SHP77 treated with DMSO at 0.1 percent for 48 hours (cell line): ENCODE measurements at places on chromosomes 6 and 20.

DNA sequence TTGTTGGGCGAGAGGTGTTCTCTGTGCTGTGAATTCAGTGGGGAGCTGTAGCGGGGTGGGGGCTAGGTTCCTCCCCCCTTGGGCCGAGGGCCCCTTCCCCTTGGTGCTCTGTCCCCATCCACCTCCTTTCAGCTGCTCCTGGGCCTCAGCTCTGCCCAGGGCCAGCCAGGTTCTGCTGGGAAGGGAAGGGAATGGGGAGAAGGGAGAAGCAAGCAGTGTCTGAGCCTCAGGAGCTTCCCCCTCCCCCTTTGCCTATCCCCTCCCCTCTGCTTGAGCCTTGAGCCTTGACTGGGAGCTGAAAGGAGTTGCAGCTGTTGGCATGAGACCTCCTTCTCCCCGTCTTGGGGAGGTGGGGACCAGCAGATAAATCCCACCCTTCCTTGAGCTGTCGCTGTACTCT is 576 bp upstream of the RRP36 start:
- DNase-seq: no peak

- DNase-seq: no peak
Measured at GRCh38 chr6:42795651-42796050, 13.8 kb downstream of the BICRAL start.

- no peak for DNase-seq
Measured at GRCh38 chr6:110475066-110475653, 1.3 kb downstream of the SLC22A16 start.

DNA sequence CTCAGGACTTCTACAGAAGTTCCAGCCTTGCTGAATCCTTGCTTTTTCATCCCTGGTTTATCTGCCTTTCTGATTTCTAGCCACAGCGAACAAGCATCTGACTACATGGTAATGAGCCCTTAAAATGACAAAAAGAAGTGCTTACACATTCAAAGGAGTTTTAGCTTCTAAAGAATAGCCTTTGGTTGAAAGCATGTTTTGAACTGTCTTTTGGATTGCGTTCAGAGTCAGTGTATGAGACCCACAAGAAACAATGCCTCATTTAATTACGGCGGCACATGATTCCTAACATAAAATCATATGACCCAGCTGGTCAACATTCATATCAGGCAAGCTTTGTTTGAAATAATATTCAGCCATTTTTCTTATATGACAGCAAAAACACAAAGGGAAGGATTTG is 784.2 kb downstream of the KIF16B start:
- DNase-seq: no peak

DNA sequence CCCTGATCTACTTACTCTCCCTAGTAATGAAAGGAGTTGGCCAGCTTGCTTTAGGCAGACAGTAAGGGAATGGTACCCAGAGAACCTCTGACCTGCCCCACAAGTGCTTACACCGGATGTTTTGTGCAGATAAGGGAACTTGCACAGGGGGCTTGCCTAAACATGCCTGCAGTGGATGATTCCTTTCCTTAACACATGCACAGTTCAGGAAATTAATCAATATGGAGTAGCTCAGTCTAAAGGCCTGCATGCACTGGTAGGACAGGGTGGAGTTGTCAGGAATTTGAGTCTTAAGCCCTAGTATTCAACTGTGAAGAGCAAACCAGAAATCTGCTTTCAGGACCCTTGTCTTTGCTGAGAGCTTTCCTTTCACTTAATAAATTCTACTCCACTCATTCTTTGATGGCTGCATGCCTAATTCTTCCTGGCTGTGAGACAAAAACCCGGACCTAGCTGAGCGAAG is 3.9 kb upstream of the TRIM38 start:
- no peak for DNase-seq

DNA sequence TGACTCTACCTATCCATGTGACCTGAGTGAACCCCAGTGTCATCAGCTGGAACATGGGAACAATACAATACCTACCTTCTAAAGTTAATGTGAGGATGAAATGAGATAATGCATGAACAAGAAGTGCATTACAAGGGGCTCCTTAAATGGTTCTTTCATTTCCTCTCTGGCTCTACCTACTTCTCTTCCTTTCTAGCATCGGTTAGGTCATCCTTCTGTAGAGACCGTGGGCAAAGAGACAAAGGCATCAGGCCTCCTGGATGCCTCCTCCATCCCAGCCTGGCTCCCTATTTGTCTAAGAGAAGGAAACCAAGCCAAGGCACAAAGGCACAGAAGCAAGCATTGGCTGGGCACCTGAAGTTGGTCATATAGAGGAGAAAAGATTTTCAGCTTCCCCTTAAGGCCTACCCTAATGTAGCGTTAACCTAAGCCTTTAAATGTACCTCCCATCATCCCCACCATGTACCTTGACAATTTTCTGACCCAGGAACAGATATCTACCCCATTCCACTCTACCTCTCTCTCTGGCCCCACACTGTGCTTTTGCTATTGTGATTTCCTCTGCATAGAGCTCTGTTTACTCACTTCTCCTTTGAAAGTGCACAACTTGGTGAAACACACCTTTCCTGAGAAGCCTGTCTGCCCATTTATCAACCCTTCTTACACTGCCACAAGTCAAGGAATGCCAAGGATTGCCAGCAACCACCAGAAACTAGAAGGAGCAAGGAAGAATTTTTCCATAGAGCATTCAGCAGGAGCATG is 86.6 kb downstream of the GCLC start:
- DNase-seq: no peak

GRCh38 chr6:23498013-23498412 is 628.0 kb upstream of the NRSN1 start:
- no peak for DNase-seq

- DNase-seq: no peak
Measured at GRCh38 chr6:163745536-163746400, 331.2 kb downstream of the QKI start.

GRCh38 chr20:5910186-5910585 is 40.1 kb downstream of the TRMT6 start:
- peak; percentile 50 for DNase-seq

DNA sequence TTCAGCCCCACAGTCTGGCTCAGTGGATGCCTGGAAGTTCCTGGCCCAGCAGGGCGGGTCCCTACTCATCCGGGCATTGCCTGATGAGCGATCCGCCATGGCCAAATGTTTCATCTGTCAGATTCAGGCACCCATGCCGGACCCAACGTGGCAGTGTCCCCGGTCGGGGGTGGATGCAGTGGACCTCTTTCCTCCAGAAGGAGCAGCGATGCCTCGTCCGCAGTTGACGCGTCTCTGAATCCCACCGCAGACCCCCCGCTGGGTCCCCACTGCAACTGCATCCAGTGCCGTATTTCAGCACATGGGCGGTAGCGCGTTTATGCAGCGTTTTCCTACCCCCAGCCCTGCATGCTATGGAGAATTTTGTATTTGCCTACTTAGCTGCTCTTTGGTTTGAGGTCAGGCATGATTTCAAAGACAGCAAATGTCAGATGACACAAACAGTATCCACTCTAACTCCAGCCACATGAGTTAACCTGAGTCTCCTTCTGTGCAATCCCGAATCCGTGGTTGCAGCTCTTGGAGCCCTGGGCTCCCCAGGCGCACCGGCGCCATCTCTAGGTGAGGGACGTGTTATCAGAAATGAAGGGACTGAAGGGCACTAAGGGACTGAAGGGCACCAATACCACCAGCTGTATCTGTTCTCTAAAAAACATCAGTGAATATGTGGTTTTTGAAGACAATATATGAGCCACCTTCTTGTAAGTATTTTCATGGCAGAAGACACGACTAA is 72.6 kb upstream of the THBS2 start:
- no peak for DNase-seq

GRCh38 chr6:75676377-75676776 is 72.7 kb upstream of the MYO6 start:
- no peak for DNase-seq

- no peak for DNase-seq
Measured at GRCh38 chr20:53296451-53297153, 297.0 kb downstream of the ZNF217 start.

DNA sequence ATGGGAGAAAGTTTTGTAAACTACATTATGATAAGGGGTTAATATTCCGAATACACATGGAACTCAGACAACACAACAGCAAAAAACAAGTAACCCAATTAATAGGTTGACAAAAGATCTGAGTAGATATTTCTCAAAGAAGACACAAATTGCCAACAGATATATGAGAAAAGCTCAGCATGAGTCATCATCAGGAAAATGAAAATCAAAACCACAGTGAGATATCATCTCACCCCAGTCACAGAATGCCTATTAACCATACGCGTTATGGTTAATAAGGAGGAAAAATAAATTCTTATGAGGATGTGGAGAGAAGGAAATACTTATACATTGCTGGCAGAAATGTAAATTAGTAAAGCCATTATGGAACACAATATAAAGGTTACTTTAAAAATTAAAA is 695.0 kb downstream of the COL12A1 start:
- DNase-seq: no peak

GRCh38 chr6:30097902-30098768 is 14.8 kb downstream of the TRIM31 start:
- no peak for DNase-seq
